ENCODE measurements at places on chromosomes 2 and 18. TPM values are rescaled to one million over a fixed set of nuclear protein-coding genes. Genes with fewer than 3 reads are reported as not detected.
A peak's percentile ranks its signal among the peaks of the same experiment; 100 is the strongest.

GRCh38 chr2:40412456-40412855 is 39.4 kb downstream of the SLC8A1 start:
- DNase-seq, result no peak

GRCh38 chr2:73451263-73451972 is 65.8 kb downstream of the ALMS1 start:
- no peak for DNase-seq

- no peak for DNase-seq
Observed at GRCh38 chr2:27909901-27910300, 19.4 kb downstream of the BABAM2 start.

GRCh38 chr2:48380208-48380607 is 149.7 kb upstream of the STON1 start:
- DNase-seq, result no peak

DNA sequence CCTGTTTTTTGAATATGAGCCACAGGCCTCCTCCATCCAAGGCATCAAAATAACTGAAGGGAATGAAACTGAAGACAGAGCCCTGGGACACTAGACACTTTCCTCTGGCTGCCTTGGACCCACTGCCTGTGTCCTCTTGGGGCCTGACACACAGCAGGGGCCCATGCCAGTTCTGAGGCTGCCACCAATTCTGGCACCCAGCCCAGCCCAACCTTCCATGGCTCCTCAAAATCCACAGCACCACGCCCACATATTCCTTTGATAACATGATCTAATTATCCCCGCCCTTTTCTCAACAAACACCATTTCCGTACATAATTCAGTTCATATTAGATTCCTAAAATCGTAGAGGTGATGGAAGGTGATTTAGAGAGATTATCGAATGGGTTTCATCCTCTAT is 64.2 kb downstream of the EMX1 start:
- no peak for DNase-seq

DNA sequence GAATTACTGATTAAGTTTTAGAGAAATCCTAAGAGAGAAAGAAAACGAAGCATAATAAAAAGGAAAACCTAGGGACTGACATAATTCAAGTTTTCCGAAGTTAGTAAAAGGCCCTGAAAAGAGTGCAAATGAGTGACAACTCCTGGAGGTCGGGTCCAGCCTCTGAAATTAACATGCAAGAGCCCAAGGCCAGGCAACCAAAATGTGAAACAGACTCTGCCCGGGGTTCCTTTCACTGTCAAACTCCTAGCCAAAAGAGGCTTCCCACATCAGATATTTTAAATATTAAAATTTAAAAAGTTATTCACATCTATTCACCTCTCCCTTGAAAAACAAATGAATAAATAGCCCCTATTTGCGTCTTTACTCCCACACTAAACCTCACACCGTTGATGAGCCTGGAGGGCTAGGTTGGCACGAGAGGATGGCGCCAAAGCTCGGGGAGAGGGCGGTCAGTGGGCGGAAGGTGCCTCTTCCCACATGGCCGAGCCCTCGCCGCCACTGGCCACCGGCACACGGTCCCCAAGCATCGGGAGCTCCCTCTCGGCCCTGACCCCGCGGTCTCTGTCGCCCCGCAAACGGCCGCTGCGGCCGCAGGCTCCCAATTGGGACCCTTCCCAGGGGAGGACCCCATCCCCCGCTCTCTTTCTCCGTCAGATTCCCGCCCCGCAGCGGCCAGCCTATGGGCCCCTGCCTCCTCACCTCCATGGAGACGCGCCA is 630 bp downstream of the PPM1G start:
- no peak for DNase-seq

DNA sequence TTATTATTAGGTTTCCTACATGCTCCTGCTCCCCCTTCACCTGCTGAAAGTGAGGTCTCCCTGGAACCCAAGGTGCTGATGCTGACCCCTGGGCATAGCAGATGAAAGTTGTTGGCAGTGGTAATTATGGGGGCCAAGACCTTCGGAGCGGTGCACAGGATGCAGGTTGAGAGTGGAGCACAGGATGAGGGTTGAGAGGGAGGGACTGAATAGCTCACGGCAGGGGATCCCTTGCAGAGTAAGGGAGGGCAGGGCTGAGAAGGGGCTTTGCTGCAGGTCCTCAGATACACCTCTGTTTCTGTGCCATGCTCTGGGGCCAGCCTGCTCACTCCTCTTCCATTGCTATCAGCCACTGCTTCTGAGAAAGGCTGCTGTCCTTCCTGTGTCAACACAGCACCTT is 163.3 kb downstream of the FHOD3 start:
- no peak for DNase-seq

- DNase-seq, result peak; percentile 51
Observed at GRCh38 chr2:80238692-80239469, 65.7 kb downstream of the LRRTM1 start.

GRCh38 chr2:50627505-50627904 is 404.4 kb downstream of the NRXN1 start:
- DNase-seq, result no peak

GRCh38 chr2:128394007-128394730 is 75.5 kb upstream of the HS6ST1 start:
- no peak for DNase-seq

DNA sequence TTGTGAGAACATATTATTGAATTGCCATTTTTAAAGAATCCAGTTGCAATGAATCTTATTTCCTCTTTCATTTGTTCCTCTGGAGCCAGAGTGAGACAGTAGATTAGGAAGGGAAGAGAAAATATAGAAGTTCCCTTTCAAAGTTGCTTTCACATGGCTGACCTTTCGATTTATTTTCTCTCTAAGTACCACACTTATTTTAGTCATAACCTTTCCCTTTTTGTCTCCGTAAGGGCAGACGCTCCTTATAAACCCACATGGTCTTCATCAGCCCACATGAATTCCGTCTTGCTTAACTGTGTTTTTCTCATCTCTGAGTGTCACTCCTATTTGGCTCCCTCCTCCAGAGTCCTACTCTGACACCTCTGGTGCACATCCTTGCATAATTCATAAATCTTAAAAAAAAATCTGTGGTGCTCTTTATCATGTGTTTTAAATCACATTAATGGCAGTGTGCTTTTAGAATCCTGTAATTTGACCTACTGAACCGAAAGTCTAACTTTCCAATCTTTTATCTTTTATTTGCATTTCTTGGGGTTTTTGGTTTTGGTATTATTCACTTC is 38.5 kb upstream of the ZNF396 start:
- no peak for DNase-seq

DNA sequence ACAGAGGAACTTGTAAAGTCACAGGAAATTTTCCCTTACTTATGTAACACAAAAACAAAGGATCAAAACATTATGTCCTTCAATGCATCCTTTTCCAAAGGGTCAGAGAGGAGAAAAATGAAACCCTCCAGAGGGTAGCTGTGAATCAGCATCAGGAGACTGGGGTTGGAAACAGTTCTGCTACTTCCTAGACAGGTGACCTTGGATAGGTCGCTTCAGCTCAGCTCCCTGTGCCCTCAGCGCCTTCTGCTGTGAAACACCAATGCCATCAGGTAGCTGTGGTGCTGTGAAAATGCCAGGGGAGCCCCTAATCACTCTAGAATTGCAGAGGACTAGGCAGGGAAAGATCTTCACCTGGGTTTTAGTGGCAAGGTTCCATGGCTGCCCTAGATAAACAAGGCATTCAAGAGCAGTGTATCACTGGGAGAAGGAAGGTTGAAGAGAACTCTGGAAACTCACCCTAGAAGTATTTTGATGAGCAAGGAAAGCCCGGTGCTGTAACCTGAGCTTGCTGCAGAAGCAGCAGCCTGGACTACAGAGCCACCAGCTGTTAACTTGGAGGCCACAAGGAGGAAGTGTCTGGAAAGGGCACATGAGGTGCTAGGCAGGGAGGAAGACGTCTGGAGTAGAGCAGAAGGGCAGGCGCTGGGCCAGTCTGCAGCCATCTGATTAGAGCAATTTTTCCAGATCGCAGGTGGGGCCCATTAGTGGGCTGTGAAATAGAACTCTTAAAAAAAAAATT is 100.7 kb upstream of the MCFD2 start:
- DNase-seq, result no peak

DNA sequence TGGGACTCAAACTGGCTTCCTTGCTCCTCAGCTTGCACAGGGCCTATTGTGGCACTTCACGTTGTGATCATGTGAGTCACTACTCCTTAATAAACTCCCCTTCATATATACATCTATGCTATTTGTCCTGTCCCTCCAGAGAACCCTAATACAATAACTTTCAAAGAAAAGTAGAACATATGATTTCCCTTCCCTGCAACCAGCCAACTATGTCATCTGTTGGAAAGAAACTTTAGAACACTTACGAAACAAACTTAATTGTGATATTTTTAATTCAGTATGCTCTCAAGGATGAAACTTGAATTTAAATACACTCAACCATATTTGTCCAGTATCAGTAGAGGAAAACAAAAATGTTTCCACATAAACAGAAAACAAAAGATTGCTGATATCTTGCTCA is 84.4 kb downstream of the DYM start:
- DNase-seq, result no peak

- no peak for DNase-seq
Observed at GRCh38 chr2:217459680-217460405, 543.0 kb downstream of the TNS1 start.

- no peak for DNase-seq
Observed at GRCh38 chr2:119283873-119284331, 60.3 kb downstream of the STEAP3 start.

DNA sequence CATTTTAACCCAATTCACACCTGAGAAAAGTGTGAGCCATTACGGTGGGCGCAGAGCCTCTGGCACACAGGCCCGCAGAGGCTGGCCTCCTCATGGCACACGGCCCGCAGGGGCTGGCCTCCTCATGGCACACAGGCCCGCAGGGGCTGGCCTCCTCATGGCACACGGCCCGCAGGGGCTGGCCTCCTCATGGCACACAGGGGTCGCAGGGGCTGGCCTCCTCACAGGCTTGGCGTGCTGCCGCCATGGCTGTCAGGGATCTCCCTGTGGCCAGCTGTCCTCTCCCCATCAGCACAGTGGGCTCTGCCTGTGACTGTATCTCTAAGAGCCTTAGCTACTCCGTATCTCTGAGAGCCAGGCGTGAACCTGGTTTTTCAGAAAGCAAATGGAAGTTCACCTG is 24.6 kb downstream of the ANO7 start:
- no peak for DNase-seq

- no peak for DNase-seq
Observed at GRCh38 chr2:215002500-215002899, 135.9 kb downstream of the ABCA12 start.

- no peak for DNase-seq
Observed at GRCh38 chr2:170950221-170950761, 21.2 kb downstream of the GORASP2 start.

DNA sequence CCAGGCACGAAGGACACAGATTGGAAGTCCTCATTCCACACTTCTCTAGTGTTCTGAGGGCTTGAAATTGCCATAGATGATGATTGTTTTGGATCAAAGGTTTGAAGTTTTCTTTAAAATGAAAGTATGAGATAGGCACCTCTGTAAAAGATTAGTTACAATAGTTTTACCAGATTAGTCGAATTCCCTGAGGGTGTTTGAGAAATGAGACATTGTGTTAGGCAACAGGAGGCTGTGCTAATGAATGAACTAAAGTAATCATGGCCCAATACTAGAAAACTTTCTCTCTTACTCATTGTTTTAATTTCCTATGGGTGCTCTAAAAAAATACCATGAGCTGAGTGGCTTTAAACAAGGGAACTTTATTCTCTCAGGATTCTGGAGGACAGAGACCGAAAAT is 421.7 kb downstream of the RNF144A start:
- no peak for DNase-seq

- DNase-seq, result no peak
Observed at GRCh38 chr18:77369644-77370043, 120.0 kb downstream of the GALR1 start.

DNA sequence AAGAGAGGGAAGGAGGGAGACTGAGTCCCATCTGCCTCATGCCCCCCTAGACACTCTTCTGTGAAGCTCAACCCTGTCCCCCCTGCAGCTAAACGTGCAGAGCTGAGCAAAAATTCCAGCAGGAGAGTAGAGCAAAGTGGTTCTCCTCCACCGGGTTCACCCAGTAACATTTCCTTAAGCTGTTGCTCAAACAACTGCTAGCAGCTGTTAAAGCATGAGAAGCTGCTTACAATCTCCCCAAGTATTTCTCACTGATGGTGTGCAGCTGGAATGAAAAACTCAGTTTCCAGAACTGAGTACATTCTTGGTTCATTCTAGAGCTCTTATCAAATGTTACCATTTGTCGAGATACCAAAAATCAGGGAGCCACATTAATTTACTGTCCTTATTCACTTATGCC is 92.3 kb downstream of the STK39 start:
- DNase-seq, result no peak

- DNase-seq, result no peak
Observed at GRCh38 chr2:178056345-178056744, 16.2 kb downstream of the PDE11A start.

- no peak for DNase-seq
Observed at GRCh38 chr2:42928692-42929545, 136.5 kb upstream of the HAAO start.

- DNase-seq, result no peak
Observed at GRCh38 chr18:48668466-48669179, 129.8 kb downstream of the CTIF start.

DNA sequence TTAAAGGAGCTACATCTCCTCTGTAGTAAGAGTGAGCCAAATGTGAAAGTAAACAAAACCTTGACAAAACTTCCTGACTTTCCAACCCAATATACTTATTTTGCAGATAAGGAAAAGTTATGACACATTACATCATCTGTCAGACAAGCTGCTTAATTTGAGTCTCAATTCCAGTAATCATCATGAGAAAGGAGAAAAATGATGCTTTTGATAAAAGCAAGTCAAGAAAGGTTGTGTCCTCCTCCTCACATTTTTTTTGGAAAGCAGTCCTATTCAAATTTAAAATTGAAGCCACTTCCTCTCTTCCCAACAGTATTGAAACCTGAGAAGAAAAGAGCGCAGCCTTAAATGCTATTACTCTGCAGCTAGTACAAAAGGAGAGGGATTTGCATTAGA is 519.6 kb downstream of the LRP1B start:
- DNase-seq, result no peak

GRCh38 chr2:200620606-200621390 is 35.0 kb downstream of the AOX1 start:
- no peak for DNase-seq

GRCh38 chr2:217160103-217160743 is 300.4 kb upstream of the TNP1 start:
- no peak for DNase-seq

DNA sequence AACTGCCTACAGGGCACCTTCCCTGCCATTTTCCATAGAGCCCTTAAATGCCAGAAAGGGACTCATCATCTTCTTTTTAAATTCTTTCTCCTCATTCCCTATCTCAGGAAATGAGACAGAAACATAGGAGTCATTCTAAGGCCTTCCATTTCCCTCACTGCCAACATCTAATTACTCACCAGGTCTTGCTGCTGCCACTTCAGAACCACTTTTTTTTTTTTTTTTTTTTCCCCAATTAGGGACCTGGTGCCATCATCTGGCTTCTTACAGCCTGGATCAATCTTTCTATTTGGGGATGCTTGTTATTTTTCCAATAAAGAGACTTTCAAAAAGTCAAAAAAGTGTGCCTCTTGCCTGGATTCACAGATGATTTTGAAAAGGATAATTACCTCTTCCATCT is 373.4 kb downstream of the LPIN1 start:
- no peak for DNase-seq

- DNase-seq, result no peak
Observed at GRCh38 chr18:60656553-60656952, 284.0 kb upstream of the MC4R start.

MREG gene
- total RNA-seq, result 1.9 TPM

LINC00305 gene
- not detected for total RNA-seq

LBX2 gene
- 1.6 TPM for total RNA-seq

DYSF gene
- total RNA-seq, result 17.2 TPM

COL4A4 gene
- total RNA-seq, result not detected

TPRKB gene
- total RNA-seq, result 85.2 TPM

LRRTM1 gene
- not detected for total RNA-seq

ZBTB14 gene
- total RNA-seq, result 17.3 TPM
